ENCODE measurements at places on chromosomes 16 and 17.

DNA sequence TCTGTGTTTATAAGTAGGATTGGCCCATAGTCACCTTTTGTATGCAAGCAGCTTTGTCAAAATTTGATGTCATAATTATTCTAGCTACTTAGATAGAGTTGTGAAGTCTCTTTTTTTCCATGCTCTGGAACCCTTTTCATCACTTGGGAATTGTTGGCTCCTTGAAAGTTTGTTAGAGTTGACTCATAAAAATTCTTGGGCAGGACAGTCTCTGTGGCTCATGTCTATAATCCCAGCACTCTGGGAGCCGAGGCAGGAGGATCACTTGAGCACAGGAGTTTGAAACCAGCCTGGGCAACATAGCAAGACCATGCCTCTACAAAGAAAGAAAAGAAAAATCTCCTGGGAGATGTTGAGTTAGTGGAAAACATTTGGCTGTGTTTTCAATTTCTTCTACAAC is 45.7 kb upstream of the MRC2 start:
- DNase-seq: no peak

GRCh38 chr16:3171855-3172593 is 16.0 kb upstream of the OR1F1 start:
- no peak for DNase-seq

DNA sequence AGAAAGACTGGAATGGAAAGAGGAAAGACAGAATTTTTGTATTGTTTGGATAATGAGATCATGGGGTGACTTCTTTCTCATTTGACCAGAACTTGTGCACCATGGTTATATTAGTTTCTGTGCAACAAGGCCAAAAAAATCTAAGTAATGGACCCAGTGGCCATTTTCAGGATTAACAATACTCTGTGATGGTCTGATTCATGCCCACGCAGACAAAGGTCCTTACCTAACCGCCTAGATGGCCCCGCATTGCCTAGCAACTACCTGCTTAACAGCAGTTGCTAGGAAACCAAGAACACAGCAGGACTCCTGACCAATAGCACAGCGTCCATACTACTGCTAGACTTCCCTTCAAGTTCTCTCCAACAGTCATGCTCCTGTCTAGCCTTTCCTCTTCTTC is 22.4 kb downstream of the MIS12 start:
- no peak for DNase-seq

- DNase-seq: no peak
These were observed 3.7 kb upstream of the DPEP2 start for GRCh38 chr16:68003031-68003430.

DNA sequence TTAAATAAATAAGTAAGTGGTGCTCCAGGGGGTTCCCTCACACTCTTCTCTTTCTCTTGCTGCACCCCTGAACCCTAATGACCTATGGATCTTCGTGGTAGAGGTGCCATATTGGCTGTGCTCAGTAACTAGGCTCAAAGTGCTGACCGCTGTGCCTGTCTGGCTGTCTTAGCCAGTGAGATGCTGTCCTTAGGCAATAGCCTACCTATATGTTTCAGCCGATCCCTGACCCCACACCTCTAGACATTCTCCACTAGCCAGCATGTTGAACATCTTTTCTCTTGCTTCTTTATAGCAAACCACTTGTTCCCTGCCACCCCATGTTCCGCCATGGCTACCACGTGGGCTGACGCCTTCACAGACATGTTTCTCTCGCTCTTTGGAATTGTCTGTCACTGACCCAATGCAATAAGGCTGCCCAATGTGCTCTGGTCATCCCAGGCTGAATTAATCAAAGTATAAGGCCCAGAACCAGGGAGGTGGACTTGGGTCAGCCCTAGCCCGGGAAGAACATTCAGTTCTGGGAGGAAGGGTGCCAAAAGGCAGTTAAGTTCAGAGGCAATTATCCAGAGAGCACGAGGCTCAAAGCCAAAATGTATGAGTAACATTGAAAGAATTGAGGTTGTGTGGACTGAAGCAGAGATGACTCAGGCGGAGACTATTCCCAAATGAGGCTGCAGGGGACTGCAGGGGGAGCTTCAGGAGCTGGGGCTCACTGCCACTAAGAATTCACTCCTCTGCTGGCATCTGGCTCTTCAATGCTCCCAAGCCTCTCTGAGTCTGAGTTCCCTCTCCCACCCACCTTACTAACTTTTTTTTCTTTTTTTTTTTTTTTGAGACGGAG is 28.7 kb upstream of the TNRC6A start:
- no peak for DNase-seq

- no peak for DNase-seq
These were observed 16.7 kb downstream of the IGFBP4 start for GRCh38 chr17:40459636-40460603.

DNA sequence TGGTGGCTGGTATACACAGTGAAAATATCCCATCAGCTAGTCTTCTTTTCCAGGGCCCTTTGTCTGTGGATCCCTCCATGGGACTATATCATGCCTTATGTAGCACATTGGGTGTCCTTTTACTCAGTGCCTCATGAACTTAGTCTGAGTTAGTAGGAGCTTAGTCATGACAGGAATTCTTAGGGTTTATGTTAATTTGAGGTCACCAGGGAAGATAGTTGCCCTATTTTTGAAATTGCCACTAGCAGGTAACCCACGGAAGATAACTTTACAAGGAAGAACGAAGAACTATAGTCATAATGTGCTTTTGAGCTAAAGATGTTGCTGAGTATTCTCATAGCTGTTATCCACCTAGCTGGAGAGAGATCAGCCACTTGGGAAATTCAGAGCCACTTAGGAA is 14.8 kb upstream of the PLK1 start:
- no peak for DNase-seq

DNA sequence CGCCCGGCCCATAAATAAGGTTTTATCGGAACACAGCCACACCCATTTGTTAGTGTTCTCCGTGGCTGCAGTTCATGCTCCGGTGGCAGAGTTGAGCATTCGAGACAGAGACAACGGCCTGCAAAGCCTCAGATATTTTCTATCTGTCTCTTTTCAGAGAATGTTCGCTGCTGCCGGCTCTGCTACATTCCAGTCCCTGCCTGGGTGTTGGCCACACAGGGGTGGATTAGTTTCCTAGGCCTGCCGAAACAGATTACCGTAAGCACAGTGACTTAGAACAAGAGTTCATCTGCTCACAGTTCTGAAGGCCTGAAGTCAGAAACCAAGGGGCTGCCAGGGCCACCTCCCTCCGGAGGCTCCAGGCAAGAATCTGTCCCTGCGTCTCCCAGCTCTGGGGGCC is 19.1 kb upstream of the GSG1L start:
- no peak for DNase-seq

- no peak for DNase-seq
These were observed 2.0 kb upstream of the RDM1 start for GRCh38 chr17:35932586-35932985.

DNA sequence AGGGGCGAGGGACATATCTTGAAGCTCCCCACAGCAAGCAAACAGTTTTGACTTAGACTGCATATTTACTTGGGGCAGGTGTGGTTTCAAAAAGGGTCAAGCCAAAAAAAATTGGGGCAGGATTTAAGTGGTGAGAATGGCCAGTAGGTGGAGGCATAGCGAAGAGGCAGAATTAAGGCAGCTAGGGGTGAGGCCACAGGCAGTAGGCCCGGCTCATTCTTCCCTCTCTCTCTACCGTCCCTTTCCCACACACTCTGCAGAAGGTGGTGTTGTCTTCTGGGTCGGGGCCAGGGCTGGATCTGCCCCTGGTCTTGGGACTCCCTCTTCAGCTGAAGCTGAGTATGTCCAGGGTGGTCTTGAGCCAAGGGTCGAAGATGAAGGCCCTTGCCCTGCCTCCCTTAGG is 2.6 kb downstream of the SHBG start:
- DNase-seq: no peak

DNA sequence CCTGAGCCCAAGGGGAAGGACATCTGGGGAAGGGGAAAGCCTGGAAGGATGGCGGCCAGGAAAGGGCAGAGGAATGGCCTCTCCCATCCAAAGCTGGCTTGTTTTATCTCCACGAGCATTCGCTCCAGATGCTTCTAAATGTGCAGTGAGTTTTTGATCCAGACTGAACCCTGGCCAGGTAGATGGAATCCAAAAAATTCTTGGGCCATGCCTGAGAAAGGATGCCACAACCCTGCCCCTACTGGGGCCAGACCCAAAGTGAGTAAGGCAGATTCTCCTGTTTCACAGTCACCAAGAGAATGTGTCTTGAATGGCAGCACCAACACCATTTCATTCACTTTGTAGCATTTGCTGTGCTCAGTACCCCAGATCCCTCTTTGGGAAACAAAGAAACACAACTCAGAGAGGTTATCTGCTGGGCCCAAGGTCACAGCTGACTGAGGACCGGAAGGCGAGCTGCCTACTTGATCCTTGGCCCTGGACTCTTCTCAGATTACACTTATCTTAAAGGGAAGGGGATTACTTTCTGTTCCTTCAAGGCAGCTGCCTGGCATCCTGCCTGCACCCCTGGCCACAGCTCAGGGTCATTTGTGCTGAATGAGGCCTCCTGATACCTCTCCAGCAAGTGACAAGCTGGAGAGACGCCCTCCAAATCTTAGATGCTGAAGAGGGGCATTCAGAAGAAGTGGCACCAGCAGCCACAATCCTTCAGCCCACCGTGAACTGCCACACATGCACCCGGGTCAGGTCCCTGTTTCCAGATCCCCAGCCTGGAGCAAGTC is 3.6 kb downstream of the LRRC75A start:
- no peak for DNase-seq

DNA sequence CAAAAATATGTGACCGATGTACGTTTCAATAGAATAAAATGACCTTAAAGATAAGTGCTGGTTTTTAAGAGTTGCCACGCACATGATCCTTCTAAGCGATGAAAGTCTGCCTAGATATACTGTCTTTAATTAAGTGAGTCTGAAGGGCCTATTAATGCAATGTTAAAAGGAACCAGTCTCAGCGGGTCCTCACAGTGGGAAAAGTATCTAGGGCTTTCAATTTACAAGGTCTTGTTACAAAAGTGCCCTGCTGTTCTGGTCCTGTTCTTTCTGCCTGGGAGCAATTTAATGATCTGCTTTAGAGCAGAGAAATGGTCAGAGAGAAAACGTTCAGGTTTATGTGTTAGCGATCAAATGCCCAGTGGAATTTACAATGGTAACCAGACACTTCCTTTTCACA is 864.0 kb downstream of the KCNJ2 start:
- no peak for DNase-seq

- no peak for DNase-seq
These were observed 3.9 kb downstream of the CDH13 start for GRCh38 chr16:82630688-82631087.

GRCh38 chr16:89859615-89860007 is 13.8 kb upstream of the TCF25 start:
- DNase-seq: no peak

DNA sequence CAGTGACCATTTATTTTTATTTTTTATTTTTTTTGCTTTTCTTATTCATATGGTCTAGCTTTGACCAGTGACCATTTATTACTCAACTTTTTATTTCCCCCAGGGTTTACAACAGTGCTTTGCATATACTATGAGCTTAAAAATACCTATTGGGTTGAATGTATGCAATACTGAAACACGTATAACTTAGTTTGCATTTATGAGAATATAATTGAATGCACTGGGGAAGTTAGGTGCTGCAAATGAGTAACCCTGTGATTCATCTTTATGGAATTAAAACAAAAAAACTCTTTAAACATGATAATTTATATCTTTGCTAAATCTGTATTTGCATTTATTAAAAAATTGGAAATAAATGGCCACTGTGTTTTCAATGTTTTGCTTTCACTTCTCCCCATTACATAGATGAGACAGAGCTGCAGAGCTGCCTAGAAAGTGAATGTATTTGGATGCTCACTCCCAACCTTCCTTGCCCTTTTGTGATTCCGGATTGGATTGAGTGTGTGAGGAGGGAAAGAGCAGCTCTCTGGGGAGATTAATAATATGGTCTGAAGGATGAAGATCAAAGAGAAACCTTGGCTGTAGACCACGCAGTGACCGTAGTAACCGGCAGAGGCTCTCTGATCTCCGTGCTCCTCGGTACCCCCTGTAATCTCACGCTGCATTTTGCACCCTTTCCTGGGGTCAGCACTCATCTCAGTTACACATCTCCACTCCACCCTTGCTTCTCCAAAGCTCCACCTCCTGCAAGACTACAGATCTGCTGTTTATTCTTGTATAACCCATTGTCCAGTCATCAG is 14.3 kb downstream of the TMEM100 start:
- no peak for DNase-seq

- no peak for DNase-seq
These were observed 10.0 kb upstream of the NAGLU start for GRCh38 chr17:42526031-42526444.

DNA sequence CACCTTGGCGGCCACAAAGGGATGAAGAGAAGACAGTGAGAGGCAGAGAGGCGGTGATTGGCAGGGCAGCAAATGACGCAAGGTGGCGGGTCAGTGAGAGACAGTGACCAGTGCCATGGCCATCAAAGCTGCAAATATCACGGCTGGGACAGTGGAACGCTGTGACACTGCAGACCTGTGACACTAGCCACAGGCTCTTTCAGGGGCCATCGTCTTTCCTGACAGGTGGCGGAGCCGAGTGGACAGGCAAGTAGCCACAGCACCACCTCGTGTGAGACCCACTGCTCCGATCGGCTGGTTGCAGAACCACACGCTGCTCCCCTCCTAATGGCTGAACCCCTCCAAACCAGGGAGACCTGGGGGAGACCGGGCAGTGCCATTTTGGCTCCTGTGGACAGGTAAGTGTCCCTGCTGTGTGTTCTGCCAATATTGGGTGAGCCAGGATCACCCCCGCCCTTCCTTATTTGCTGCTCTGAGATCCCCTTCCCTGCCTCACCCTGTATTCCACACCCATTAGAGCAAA is 7.9 kb upstream of the ZNF778 start:
- no peak for DNase-seq

DNA sequence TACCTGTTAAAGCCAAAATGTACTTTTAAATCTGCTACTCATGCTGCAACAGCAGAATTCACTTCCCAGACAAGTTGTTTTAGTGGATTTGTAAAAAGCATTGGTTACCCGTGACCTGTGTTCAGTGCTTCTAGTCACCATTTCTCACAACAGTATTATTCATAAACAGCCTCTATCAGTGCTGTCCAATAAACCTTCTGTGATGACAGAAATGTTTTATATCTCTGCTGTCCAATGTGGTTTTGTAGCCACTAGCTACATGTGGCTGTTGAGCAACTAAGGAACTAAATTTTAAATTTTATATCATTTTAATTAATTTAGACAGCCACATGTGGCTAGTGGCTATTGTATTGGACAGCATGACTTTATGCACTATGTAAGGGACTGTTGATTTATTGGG is 12.6 kb downstream of the MAP3K3 start:
- no peak for DNase-seq

GRCh38 chr17:31726980-31727427 is 132.0 kb downstream of the COPRS start:
- no peak for DNase-seq

DNA sequence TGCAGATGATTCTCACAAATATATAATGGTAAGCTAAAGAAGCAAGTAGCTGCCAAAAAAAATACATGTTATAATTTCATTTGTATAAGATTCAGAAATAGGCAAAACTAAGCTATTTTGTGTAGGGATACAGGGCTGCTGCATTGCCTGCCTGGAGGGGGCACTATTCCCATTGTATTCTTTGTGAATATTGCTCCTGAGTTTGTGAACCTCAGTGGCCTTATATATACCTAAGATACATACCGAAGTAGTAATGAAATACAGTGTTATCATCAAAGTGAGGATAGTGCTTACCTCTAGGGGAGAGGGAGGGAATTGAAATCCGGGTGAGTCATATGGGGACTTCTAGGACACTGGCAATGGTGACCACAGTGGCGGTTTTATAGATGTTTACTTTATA is 53.5 kb downstream of the C17orf58 start:
- no peak for DNase-seq

- no peak for DNase-seq
These were observed 104.1 kb upstream of the CORO6 start for GRCh38 chr17:29726715-29727252.
